Activated CD8-positive, alpha-beta memory T cell treated with anti-CD3 and anti-CD28 coated beads for 4 hours (primary cell): ENCODE measurements at places on chromosomes 3 and 15.

DNA sequence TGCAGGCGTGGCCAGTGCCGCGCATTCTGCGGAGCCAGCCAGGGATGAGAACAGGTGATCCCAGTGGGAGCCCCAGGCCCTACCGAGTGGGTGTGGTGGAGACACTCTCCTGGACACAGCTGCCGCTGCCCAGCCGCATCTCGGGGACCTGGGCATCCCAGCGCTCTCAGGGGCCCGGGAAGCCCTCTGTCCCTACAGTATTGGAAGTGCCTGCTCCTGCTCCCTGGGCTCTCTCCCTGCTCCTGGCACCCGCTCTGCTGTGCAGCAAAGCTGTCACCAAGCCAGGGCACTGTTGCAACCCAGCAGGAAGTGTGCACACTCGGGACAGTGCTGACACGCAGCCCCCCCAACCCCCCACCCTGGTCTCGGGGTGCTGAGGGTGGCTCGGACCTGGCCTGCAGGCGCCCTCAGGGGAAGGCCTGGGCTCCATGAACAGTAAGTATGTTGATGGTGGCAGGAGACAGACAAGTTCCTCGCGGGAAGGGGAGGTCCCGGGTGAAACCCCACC lies 1177.4 kb upstream of the GBE1 start:
- DNase-seq: no peak

DNA sequence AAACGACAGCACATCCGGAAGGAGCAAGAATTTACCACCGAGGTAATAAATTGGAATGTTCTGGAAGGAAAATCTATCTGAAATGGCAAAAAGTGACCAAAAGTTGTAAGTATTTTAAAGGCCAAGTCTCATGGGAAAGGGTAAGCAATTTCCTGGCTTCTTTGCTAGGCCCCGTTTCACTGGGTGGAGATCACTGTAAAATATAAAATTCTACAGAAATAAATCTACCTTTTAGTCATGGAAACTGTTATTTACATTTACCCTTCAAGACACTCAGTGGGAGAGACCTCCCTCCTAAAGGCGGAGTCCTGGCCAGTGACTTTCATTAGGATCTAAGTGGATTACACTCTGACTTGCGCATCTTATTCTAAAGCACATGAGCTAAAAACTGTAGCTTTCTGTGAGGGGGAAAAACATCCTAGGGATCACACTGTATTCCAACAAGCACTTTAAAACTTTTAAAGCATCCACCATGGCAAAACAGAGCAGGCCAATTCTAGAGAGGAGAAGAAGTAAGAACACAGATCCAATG lies 28.8 kb downstream of the LYZL4 start:
- DNase-seq: no peak

DNA sequence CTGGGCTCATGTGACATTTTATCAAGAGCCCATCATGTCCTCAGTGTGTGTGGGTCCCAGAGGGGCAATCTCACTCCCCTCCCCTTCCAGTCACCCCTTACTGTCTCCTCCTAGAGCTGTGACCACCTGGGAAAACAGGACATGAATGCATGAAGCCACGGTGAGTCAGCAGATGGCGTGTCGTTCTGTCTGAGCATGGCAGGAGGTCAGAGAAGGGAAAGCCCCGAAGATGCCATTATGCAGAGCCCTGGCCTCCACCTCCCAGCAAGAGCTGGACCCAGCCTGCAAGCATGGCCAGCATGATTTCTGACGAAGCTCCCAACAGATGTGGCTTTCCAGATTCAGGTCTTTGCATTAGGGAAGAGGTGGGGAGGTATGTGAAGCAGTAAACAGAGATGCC lies 118.5 kb downstream of the TLE3 start:
- DNase-seq: no peak

GRCh38 chr15:62545467-62546227 lies 380.6 kb upstream of the C2CD4B start:
- no peak for DNase-seq

DNA sequence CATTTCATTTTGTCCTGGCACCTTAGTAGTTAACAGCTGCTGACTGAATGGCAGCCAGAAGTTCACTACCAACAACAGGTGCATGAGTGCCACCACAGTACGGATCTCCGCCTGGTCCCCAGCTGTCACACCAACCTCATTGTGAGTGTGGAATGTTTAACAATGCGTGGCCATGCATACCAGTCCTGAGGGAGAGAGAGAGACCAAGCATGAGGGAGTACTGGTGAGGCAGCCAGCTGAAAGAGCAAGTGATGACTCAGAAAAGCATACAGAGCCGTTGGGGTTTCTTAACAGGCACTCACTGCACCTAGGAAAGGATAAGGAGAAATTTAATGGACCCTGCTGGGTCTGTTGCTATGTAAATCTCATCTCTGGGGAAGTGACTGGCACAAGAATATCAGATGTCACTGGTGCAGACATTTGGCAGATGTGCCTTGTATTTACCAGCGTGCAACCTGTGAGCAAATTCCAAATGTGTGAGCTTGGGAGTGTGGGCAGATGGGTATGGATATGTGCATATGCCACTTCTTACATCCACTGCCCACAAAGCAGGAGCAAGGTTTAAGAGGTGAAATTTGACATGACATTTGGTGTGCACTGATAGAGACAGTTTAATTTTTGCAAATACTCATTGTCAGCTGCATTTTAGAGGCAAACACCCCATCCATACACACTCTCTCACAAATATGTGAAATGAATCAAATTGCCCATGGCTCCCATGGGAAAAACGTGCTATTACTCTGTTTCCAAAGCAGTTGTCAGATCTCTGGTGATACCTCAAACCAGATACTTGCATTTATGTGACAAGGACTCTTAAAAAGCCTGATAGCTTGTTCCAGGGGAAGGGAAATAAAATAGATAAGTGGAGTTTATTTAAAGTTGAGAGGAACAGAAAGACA lies 245.2 kb upstream of the ARPP21 start:
- no peak for DNase-seq

DNA sequence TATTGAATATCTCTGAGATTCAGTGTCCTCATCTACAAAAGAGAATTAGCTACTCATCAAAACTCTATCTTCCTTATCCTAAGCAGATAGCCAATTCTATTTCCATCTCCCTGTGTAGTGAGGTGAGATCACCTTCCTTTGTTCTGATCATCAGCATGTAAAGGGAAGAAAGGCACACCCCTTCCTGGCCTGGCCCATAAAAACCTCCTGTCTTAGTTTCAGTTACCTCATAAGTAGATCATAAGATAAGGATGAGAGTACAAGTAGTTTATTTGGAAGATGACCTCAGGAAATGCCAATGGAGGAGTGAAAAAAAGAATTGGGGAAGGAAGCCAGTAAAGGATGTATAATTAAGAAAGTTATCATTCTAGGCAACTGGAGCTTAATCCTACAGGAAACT lies 114.5 kb upstream of the GADL1 start:
- no peak for DNase-seq

DNA sequence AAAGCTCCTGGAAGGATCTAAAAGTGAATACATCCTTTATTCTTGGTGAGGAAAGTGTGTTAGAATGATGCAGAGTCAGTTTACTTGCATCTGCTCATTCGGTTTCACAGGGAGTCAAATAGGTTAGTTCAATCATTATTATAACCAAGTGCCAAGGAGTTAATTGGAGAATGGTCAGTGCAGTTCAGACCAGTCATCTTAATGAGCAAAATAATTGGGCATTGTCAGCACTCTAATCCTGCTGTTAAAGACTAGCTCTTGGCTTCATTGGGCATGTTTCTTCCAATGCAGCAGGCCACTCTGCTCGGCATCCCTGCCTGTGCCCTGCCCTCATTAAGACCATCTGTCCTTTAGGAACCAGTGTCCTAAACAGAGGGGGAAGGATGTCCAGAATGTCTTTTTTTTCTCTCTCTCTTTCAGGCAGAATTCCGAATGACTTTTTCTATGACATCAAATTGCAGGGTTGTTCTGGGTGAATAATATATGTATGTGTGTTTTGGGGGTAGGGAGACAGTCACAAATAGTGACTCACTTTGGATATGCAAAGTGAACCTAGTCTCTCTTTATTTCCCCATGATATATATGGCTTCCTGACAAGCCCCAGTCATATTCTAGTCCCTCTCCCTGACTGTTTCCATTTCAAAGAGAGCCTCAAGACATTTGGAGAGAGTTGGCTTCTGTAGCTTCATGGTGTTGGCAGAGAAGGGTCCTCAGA lies 205.4 kb upstream of the TRIM42 start:
- DNase-seq: no peak

GRCh38 chr3:78659386-78659987 lies 1108.3 kb downstream of the ROBO1 start:
- DNase-seq: no peak

DNA sequence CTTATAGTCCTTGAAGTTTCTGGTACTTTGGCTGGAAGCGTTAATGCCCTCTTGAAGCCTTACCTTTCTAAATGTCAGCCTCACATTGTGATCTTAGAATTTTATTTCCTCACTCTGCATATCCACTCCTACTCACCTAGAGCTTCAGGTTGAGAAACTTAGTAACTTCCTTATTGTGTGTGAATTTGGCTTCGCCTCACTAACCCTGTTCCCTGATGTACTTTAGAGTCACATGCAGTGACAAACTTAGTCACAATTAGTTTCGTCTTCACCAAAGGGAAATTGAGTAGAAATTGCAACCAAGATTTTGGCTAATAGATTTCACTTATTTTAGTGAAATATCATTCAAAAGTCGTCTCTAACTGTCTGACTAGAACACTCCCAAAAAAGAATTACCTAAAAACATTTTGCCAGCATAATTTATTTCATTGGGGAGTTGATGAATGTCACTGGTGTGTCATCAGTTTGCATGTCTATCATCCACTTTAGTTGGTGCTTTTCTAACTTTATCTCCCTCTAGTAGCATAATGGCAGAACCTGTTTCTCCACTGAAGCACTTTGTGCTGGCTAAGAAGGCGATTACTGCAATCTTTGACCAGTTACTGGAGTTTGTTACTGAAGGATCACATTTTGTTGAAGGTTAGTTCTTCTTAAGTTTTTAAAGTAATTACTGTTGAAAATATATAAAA lies 960 bp downstream of the MFN1 start:
- no peak for DNase-seq

- no peak for DNase-seq
Observed at GRCh38 chr3:72227486-72228070, 442.6 kb upstream of the PROK2 start.

GRCh38 chr3:99508191-99508590 lies 130.2 kb upstream of the COL8A1 start:
- DNase-seq: no peak

DNA sequence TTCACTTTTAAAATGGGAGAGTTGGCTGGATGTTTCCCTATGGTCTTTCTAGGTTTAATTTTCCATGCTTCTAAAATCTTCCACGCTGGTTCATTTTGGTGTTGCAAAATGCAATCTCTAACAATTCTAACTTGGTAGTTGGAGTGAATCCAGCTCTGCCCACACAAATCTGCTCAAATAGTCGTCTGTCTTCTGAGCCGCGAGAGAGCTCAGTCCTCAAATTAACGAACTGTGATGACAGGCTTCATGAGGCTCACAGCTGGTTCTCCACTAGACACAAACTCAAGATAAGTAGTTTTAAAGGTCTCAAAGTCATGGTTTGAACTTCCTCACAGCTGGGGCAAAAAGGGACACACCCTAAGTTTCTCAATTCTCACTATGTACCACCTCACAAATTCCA lies 178.6 kb upstream of the LYSMD4 start:
- DNase-seq: no peak

- no peak for DNase-seq
Observed at GRCh38 chr3:142356818-142357217, 91.0 kb downstream of the XRN1 start.

DNA sequence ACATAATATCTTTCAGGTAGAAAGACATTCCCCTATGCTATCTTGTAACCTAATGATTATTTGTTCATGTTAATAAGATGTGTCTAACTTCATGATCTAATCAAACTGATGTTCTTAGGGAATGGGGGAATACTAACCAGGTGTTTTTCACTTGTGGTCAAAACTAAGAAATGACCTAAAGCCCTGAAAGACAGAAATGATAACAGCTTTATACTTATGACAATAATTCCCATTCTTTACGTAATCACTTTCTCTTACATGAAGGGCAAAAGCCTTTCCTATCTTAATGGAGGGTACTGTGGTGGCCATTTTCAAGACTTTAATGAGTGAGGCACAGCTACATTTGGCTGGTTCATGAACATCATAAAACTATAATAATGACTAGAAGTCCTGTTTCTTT lies 33.9 kb upstream of the MEIS2 start:
- no peak for DNase-seq

- DNase-seq: no peak
Observed at GRCh38 chr3:40847551-40847992, 322.8 kb downstream of the ZNF621 start.

DNA sequence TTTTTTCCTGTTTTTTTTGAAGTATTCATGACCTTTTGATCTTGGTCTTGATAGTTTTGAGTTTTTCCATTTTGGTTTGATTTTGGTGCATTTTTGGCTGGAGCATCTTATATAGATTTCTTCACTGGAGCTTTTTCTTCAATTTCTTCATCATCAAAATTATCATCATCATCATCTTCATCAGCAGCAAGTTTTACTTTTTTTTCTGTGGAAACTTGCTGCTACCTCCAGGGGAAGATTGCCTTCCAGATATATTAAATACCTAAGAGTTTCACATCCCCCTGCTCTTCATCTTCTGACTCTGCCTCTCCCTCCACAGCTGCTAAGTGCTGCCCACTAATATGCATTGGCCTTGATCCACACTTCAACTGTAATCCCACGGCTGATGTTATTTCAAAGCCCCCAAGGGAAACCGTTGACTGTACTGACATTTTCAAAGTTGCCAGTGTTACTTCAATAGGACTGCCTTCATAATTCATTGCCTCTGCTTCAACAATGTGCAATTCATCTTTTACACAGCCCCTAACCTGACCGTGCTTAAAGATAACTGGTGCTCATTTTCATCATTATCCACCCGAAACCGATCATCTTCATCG lies 151.7 kb downstream of the NR1D2 start:
- no peak for DNase-seq

DNA sequence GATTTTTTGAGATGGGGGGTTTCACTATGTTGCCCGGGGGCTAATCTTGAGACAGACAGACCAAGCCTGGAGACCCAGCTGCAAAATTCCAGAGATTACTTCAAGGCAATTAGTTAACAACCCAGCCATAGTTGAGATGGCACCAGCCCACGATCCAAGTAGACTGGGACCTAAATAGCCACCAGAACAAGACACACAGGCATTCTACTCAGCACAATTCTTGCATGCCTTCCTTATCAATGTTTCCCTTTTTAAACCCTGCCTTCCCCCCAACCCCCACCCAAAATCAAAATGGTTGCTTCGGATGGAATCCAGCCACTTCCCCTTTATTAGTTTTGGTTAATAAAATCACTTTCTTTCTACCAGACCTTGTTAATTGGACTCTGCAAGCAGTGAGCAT lies 28.6 kb downstream of the FAM240A start:
- no peak for DNase-seq

DNA sequence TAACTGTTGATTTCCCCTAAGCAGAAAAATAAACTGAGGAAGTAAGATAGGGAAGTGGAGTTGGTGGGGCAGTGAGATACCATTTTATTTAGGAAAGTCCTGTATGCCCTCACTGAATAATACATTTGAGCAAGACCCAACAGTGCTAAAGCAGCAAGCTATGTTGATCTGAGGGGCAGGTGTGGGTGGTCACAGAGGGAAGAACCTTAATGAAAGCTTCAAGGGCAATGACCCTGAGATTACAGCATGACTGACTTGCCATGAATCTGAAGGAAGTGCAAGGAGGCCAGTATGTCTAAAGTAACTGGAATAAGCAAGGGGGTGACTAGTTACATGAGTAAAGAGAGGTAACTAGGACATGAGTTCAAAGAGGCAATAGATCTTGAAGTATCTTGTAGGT lies 159.5 kb downstream of the CD47 start:
- DNase-seq: no peak
